ENCODE measurements at places on chromosomes 11 and 22. TPM values are rescaled to one million over a fixed set of nuclear protein-coding genes. Genes with fewer than 3 reads are reported as not detected.

The GP1BB gene
- total RNA-seq: 3.5 TPM

The CBX7 gene
- total RNA-seq: 87.9 TPM

The PHLDB1 gene
- 1.8 TPM for total RNA-seq

The MIOX gene
- not detected for total RNA-seq

The OLFML1 gene
- not detected for total RNA-seq

The ANO5 gene
- total RNA-seq: not detected

The MUC6 gene
- total RNA-seq: not detected

The TRIM48 gene
- not detected for total RNA-seq

The TIMP3 gene
- total RNA-seq: not detected

The SYTL2 gene
- total RNA-seq: 58.8 TPM

The NCAM1 gene
- total RNA-seq: 0.44 TPM

The P2RX3 gene
- not detected for total RNA-seq

The MS4A6E gene
- total RNA-seq: not detected

The SCGB1D2 gene
- total RNA-seq: not detected

The OR5B21 gene
- 0.50 TPM for total RNA-seq

The PHF21B gene
- total RNA-seq: not detected
